ENCODE measurements at places on chromosomes 2 and 18.
A peak's percentile ranks its signal among the peaks of the same experiment; 100 is the strongest.

GRCh38 chr2:212968284-212969081 is 182.9 kb downstream of the IKZF2 start:
- DNase-seq: no peak

DNA sequence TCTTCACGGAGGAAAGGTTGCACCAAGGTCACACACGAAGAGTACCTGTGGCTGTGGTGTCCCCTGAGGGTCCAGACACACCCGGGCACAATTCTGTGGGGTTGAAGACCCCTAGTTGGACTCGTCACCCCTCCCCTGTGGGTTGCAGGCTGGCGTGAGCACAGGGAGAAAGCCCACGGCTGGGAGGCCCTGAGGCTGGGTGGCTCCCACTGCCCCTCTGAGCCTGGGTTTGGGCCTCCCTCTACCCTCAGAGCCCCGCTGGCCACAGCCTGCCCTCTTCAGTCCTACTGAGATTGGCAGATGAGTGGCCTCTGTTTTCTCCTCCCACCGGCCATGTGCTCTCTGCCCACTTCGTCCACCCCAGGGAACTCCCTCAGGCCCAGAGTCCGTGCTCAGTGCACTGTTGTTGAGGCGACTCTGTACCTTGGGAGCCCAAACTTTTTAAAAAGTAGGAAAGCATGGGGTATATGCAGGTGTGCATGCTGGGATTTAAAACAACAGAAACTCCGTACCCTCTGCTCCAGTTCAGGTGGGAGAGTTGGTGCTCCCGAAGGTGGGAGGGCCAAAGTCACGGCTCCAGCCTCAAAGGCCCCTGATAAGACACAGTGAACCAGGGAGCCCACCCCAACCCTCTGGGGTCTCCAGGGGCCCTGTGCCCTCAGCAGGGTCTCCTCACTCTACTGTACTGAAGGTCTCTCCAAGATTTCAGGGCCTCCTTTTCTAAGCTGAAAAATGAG is 19.1 kb downstream of the RAMP1 start:
- peak; percentile 9 for DNase-seq

DNA sequence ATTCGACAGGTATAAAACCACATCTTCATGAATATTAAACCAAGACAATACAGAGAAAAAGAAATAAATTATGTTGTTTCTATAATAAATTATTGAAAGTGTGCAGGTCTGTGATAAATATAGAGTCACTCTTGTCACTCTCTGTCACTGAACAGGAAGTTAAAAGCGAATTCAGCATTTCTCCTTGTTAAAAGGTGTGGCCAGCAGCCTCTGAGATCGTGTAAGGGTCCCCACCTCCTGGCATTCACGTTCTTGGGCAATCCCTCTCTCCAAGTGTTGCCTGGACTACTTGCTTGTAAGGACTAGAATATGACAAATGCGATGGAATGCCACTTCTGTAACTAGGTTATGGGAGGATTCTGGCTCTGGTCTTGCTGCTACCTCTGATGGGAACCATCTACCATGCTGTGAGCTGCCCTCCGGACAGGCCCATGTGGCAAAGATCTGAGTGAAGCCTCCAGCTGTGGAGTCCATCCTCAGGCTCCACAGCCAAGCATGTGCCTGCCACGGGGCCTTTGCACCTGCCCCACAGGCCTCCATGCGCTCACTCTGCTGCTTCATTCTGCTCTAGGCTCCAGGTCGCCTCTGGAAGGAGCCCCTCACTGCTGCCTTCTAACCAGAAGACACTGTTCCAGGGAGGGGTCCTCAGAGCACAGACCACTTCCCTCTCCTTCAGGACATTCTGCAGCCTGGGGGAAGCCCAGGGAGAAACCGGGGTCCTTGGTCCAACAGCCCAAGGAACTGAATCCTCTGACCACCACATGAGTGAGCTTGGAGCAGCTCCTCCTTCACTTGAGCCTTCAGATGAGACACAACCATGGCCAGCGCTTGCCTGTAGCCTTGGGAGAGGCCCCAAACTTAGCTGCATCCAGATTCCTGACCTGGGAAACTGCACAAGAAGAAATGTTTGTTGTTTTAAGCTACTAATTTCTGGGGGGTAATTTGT is 202.9 kb upstream of the HDAC4 start:
- no peak for DNase-seq

DNA sequence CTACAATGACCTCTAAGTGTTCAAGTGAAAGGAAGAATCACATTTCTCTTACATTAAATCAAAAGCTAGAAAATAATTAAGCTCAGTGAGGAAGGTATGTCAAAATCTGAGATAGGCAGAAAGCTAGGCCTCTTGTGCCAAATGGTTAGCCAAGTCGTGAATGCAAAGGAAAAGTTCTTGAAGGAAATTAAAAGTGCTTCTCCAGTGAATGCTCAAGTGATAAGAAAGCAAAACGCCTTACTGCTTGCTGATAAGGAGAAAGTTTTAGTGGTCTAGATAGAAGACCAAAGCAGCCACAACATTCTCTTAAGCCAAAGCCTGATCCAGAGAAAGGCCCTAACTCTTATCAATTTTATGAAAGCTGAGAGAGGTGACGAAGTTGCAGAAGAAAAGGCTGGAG is 932.3 kb upstream of the ACVR2A start:
- no peak for DNase-seq

DNA sequence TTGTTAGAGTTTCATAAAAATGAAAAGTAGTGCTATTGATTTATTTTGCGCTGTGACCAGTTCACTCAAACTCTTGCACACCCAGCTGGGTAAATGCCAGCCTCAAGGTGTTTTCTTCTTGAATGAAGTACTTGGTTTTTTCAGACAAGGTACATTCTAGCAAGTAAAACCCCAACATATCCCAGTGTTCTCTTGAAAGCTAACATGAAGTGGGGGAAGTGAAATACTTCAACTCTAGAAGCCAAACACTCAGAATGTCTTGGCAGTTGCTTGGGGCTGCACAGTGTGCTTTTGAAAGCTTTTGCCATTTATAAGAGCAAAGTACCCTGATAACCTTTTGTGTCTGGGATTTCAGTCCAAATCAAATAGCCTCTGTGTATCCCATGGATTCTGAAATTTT is 13.4 kb downstream of the NPAS2 start:
- DNase-seq: no peak

DNA sequence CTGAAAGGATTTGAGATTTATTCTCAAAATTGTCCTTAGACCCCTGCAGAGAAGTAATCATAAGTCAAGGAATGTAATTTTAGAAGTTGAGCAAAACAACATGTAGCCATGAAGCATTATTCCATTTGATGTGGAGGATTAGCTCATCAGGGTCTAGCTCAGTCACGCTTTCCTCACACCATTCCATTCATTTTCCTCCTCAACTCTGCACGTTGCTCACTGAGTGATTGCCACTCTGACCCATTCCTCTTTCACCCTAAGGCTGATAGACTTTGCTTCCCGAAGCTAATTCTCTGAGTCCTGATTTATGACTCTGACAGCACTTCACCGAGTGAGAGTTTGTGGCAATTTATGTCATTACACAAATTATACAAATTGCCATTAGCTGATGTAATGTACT is 820.6 kb upstream of the PIK3C3 start:
- no peak for DNase-seq

GRCh38 chr2:127740665-127741288 is 39.5 kb downstream of the SFT2D3 start:
- DNase-seq: peak; percentile 10

- no peak for DNase-seq
Observed at GRCh38 chr18:39360072-39360471, 1794.5 kb upstream of the CELF4 start.

DNA sequence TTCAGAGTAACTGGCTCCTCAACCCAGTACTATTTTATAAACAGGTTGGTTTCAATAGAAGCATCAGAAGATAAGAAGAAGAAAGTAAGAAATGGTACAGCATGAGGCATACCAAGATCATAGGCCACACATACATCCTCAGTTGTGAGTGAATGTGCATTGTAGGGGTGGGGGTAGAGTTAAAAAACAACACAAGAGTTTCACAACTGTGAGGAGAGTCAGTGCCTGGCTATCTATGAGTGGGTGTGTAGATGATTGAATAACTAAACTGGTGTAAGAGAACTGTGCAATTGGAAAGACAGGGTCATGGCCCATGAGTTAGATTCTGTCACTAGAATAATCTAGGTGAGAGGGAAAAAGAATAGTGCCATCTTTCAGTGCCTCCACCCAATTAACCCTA is 748.2 kb upstream of the ACVR2A start:
- DNase-seq: no peak

GRCh38 chr2:34950797-34951196 is 1351.7 kb upstream of the FAM98A start:
- no peak for DNase-seq

DNA sequence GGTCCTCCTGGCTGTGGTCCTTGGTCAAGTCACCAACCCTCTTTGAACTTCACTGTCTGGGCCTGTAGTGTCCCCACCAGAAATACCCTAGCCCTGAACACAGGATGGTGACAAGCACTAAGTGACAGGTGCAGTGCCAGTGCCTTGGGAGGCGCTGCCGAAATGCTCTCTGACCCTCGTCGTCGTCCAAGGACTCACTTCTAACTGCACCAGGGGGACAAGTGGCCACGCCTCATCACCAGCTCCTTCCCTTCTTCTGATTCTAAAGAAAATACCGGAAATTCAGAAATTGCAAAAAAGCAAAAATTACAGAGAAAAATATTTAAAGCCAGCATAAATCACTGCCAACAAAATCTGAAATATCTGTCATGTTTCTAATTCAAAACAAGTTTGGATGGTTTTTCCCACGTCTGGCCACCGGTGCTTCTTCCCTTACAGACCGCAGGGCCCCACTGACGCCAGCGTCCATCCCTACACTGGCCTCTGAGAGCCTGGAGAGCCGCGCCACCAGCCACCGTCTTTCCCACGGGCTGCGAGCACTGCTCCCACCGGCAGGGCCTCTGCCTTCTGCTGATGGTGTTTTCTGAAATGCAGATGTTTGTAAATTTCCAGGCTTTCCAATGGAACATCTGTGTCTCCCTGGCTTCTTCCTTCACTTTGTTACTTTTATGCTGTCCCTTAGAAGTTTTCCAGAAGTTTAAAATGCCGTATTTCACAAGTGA is 37.4 kb upstream of the GPC1 start:
- DNase-seq: peak; percentile 19

- no peak for DNase-seq
Observed at GRCh38 chr2:185391543-185391942, 347.1 kb upstream of the FSIP2 start.

DNA sequence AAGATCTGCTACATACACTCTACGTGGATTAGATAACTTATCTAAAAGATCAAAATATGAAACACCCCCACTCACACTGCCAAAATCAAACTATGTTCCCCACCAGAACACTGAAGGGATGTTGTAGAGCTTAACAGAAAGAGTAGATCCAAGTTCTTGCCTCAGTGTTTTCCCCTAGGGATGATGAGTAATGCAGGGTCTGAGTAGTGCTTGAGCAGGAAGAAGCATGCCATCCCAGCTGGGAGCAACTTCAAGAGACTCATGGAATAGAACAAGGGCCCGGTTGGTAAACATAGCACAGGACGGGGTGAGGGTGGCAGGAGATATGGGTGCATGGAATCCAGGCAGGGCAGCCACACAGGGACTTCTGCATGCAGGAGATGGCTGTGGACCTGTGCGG is 74.3 kb downstream of the SNTG2 start:
- DNase-seq: no peak

GRCh38 chr2:29335396-29335795 is 220.2 kb downstream of the CLIP4 start:
- no peak for DNase-seq

- DNase-seq: no peak
Observed at GRCh38 chr2:173216051-173216450, 138.6 kb upstream of the CDCA7 start.

GRCh38 chr2:181812106-181812743 is 79.3 kb upstream of the ITPRID2 start:
- DNase-seq: no peak

DNA sequence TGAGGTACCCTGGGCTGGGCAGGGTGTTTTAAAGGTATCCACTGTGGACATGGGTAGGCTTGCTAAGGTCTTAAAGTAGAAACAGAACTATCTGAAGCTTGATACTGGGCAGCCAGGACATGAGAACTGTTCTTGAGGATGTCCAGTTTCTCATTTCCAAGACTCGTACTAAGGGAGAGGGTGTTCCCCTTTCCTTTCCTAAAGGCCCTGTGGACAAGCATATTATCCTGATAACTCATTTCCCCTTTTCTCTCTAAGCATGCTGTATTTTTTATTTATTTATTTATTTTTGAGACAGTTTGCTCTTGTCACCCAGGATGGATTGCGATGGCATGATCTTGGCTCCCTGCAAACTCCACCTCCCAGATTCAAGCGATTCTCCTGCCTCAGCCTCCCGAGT is 273.6 kb downstream of the PRKCE start:
- DNase-seq: no peak

- DNase-seq: no peak
Observed at GRCh38 chr2:67777010-67777409, 285.8 kb downstream of the C1D start.

DNA sequence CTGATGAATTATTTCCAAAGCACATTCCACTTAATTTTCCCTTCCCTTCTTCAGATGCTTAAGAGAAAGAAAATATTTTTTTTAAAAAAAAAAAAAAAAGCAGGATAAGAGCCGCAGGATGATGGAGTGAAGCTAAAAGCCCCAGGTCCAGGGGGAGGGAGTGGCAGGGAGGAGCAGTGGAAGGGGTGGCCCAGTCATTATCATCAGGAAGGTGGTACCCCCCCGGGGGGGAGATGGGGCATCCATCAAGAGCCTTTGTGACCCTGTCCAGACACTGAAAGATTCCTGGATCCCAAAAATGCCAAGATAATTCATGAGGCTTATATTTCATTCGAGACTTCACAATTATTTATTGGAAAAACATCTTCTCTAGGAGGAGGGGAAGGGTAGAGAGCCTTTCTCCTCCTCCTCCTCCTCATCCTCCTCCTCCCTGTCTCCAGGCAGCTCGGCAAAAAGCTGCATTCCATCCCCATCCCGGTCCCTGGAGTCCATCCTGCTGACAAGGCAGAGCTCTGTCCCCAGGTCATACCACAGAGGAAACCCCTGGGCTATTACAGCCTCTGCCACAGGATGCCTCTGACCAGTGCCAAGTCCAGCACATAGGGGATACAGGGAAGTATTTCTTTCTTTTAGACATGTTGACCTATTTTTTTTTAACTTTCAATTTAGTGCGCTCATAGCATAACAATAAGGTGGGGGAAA is 125.3 kb downstream of the TWIST2 start:
- DNase-seq: no peak

GRCh38 chr2:68127358-68128242 is 30.1 kb upstream of the PNO1 start:
- DNase-seq: no peak
